ENCODE measurements at places on chromosomes 5 and 9.

- no peak for DNase-seq
Observed at GRCh38 chr5:54885636-54886035, 99.8 kb downstream of the ESM1 start.

GRCh38 chr9:91813176-91813795 is 136.7 kb downstream of the ROR2 start:
- no peak for DNase-seq

- DNase-seq: no peak
Observed at GRCh38 chr9:114165407-114166102, 10.2 kb downstream of the COL27A1 start.

DNA sequence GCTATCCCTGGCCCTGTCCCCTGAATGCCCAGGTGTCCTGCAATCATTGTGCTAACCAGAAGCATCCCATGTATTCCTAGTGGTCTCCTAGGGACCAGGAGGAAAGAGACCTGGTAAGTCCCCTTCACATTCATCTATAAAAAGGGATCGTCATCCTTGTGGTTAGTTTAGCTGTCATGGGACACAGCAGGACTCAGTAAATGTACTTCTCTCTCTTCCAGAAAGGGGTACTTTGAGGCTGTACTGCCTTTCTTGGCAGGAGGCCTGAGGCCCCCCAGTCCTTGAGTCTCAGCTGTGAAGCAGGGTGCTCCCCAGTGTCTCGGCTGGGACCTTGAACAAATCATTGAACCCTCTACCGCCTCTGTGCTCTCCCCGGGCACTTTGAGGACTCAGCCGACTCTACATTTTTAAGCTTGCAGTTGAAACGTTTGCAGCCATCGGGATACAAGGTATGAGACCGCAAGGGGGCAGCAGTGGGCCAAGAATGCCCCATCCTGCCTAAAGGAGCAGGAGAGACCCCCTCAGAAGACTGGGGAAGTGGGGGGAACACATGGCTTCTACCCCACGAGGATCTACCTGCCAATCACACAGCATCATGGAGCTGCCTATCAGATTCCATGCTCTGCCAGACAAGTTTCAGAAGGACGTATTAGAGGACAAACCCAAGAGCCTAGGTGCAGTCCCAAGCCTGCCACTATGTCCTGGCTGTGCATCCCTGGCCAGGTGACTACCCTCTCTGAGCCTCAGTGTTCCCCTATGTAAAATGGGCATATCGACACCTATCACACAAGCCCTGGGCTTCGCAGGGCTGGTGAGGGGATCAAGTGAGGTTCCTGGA is 2.4 kb upstream of the PHYKPL start:
- no peak for DNase-seq

All from NCI-H187 treated with DMSO at 0.1 percent for 48 hours (cell line).